ENCODE measurements at places on chromosomes 7 and 10.

DNA sequence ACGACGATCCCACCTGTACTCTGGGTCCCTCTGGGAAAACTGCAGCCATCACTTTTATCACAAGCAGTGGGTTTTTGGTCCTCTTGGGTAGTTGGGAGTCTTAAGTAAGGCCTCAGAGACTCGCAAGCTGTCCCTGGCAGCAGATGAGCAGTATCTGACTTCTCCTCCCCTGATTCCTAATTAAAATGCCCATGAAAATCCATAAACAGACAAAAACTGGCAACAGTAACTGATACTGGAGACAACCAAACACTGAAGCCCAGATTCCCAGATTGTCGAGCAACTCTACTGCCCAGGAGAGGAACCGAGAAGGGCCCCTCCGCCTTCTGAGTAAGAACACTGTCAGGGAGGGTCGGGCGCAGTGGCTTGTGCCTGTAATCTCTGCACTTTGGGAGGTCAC lies 333.8 kb downstream of the CALN1 start:
- no peak for DNase-seq

GRCh38 chr7:128381161-128381821 lies 19.8 kb upstream of the PRRT4 start:
- no peak for DNase-seq

- no peak for DNase-seq
Observed at GRCh38 chr7:107644309-107644974, 16.2 kb upstream of the SLC26A4 start.

GRCh38 chr7:3495530-3495929 lies 194.5 kb downstream of the SDK1 start:
- DNase-seq, result no peak

GRCh38 chr7:102983602-102984001 lies 70.8 kb downstream of the LRRC17 start:
- no peak for DNase-seq

DNA sequence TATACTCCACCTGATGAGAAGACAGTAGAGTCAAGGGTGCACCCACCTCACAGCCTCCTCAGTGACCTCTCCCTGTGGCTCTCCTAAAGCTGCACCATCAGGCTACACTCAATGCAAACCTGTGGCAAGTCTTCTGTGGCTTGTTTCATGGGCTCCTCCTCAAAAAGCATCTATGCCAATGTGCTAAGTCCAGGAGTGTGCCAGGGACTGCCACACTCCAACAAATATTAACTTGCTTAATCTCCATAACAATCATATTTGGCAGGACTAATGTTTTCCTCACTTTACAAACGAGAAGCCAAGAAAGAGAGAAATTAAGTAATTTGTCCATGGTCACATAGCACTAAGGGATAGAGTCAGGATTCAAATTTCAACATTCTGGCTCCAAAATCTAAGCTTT lies 11.9 kb downstream of the NRAP start:
- no peak for DNase-seq

DNA sequence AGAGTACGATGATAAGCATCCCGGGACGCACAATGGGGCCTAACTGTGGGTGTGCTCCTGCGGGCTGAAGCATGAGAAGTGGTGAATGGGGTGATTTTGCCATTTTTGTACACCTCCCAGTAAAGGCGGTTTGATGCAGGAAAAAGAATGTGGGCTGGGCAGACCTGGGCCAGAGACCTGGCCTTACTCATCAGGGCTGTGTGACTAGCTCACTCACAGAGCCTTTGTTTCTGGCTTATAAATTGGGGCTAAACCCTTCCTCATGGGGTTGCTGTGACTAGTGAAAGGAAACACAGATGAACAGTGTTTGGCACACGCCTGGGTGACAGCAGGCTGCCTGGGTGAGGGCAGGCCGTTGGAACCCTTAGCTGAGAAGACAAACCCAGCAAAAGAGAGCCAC lies 18.0 kb downstream of the RRP12 start:
- DNase-seq, result no peak

- DNase-seq, result no peak
Observed at GRCh38 chr10:123890756-123891143, 857 bp downstream of the CPXM2 start.

- DNase-seq, result no peak
Observed at GRCh38 chr7:30321882-30322192, 37.4 kb downstream of the ZNRF2 start.

GRCh38 chr7:8433477-8434289 lies at the start of gene NXPH1:
TSS of gene NXPH1 (plus strand) at chr7:8433609.
- DNase-seq, result no peak

GRCh38 chr7:107025449-107026103 lies 18.9 kb upstream of the PRKAR2B start:
- DNase-seq, result no peak

- no peak for DNase-seq
Observed at GRCh38 chr10:103612462-103613365, 119.2 kb downstream of the NEURL1 start.

GRCh38 chr7:129828078-129828762 lies 124.5 kb downstream of the UBE2H start:
- no peak for DNase-seq

DNA sequence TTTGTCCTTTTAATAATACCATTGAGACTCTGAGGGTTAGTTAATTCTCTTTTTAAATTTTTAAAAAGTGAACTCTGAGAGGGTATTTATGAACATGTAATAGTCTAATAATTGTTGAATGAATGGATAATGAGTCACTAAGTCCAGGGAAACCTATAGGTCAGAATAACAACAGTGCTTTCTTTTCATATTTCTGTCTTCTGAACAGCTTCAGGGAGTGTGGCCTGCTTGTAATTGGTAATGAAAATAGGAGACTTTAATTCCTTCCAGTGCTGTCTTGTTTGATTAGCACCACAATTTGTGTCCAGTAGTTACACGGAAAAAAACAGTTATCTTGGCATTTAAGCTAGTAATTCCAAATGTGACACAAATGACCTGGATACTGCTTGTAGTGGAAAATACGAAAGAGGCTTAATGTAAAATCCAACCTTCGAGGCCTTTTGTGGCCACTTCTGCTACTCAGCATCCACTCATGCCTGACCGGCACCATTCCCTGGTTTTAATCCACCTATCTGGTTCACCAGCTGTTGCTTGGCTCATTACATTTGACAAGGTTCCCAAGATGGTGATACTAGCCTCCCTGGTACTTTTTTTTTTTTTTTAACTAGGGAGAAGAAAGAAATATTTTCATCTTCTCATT lies 149.3 kb upstream of the IMMP2L start:
- no peak for DNase-seq

GRCh38 chr7:29877196-29877595 lies 70.9 kb downstream of the WIPF3 start:
- no peak for DNase-seq

- DNase-seq, result no peak
Observed at GRCh38 chr7:16708980-16709379, 44.6 kb upstream of the TSPAN13 start.

- DNase-seq, result peak; percentile 23
Observed at GRCh38 chr7:95434557-95435421, at the start of gene PON2. TSS of gene PON2 (minus strand) at chr7:95435028. CDS start at chr7:95434951, 77 bp downstream.

GRCh38 chr7:38694326-38694725 lies 63.2 kb upstream of the AMPH start:
- no peak for DNase-seq

GRCh38 chr10:99013885-99014284 lies 221.8 kb downstream of the HPSE2 start:
- DNase-seq, result no peak

DNA sequence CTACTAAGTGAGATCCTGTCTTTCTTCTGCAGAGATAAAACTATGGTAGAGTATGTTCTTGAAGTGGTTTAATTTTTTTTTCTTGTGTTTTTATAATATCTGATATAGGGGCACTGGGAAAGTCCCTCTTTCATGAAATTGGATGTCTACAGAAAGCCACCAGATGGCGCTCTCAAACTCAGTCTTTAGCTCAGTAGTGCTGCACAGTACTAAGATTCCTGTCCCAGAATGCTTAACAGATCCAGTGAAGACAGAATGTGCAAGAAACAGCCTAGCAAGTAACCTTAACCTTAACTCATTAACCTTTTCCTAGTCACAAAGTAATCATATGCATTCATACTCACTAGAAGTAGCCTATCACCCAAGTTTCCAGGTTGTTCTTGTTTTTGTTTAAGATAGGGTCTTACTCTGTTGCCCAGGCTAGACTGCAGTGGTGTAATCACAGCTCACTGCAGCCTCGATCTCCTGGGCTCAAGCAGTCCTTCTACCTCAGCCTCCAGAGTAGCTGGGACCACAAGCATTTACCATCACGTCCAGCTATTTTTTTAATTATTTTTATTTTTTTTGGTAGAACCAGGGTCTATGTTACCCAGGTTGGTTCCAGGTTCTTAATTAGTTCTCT lies 56.7 kb downstream of the IDE start:
- DNase-seq, result peak; percentile 69

DNA sequence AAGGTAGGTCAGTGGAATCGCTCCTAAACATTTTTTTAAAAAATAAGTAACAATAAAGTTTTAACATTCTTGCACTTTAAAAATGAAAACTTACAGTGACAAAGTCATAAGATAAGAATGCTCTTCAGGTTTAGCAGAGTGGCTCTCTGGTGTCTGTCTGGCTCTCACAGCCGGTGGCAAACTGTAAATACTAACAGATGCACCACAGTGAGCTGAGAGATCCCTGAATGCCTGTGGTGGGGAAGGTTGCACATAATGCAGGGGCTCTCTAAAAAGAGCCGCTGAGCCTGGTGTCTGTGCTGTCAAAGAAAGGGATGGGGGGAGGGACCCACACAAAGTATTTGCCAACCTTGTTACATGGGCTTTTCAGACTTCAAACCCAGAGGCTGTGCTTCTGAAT lies 498.3 kb downstream of the CCSER2 start:
- DNase-seq, result no peak

DNA sequence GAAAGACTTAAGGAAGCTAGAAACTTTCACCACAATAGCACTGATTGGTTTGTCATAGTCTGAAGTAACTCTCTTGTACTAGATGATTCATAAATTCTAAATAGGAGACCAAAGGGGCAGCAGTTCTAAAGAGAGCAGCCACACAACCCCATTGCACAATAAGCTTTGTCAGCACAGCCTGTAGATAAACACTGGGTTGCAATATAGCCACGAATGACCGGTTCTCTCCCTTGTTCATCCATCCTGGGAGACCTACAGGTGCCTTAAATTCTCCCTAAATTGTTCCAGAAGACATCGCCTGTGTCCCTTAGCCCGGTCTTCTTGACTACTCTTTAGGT lies 167.0 kb downstream of the SNX13 start:
- no peak for DNase-seq

DNA sequence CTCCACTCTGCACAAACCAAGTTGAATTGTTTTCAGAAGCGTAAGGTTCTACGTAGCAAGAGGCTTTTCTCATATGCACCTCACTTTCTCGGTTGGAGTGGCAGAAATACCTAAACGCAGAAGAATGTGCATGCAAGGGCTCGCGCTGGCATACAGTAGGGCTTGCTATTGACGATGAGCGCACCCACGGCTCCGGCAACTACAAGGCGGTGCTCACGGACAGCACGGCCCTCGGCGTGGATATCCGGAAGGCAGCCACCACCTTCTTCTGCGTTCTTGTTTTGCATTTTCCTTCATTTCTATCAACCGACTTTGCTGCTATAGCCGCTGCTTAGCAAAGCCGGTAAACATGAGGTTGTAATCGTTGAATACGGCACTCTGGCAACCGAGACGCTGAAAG lies 51.1 kb upstream of the UBE3C start:
- no peak for DNase-seq

DNA sequence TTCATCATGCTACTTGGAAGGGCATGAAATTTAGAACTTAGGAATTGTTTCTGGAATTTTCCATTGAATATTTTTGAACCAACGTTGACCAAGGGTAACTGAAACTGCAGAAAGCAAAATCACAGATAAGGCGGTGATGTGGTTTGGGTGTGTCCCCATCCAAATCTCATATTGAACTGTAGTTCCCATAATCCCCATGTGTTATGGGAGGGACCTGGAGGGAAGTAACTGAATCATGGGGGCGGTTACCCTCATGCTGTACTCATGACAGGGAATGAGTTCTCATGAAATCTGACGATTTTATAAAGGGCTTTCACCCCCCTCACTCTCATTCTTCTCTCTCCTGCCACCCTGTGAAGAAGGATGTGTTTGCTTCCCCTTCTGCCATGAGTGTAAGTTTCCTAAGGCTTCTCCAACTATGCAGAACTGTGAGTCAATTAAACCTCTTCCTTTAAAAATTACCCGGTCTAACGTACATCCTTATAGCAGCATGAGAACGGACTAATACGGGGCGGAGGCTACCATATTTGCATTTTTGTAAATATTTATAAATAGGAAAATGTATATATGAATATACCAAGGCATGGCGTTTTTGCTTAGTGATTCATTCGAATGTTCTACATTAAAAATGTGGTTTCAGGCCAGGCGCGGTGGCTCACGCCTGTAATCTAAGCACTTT lies 12.4 kb downstream of the NMT2 start:
- DNase-seq, result no peak

- no peak for DNase-seq
Observed at GRCh38 chr10:34236931-34237330, 578.2 kb downstream of the PARD3 start.

- DNase-seq, result no peak
Observed at GRCh38 chr10:99770408-99771045, 11.9 kb upstream of the ABCC2 start.
